ENCODE measurements at places on chromosomes 16 and 17. TPM values are rescaled to one million over a fixed set of nuclear protein-coding genes. Genes with fewer than 3 reads are reported as not detected.

- DNase-seq = peak; percentile 83
Measured at GRCh38 chr16:84198401-84198800, 7.4 kb downstream of the ADAD2 start.

GRCh38 chr16:14497245-14498082 lies 132.6 kb downstream of the PARN start:
- DNase-seq = no peak

- no peak for DNase-seq
Measured at GRCh38 chr16:86970279-86970678, 346.9 kb downstream of the C16orf95 start.

DNA sequence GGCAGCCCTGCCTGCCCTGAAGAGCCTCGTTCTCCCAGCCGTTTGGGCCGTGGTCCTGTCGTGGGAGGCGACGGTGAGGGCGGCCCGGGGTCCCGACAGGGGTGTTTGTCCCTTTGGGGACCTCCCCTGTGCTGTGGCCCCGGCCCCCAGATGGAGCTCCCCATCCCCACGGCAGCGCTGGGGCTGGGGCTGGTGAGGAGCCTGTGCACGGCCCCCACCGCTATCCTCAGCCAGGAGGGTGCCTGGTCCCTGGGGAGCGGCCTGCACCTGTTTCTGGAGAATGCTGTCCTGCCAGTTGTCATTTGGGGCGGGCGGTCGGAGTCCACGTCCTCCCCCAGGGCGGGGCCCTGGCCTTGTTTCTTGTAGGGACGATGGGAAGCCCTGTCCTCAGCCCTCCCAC lies 6.6 kb downstream of the CAPN15 start:
- DNase-seq = no peak

DNA sequence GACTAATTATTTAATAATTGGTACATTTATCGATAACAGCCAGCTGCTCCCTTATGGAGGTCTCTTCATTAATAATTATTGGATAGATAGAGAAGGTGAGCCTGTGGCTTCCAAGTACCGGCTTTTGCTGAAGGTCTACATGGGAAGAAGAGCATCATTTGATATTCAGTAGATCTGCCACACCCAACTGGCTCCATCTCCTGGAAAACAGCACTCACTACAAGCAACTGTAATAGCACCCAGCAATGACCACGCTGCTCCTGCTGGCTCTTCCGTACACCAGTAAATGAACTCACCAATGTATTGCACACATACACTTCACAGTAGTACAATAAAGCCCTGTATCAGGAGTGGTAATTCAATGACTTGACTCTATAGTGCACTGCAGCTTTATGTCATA lies 19.5 kb downstream of the MARVELD3 start:
- no peak for DNase-seq

The WFDC1 gene
- 143 TPM for total RNA-seq

DNA sequence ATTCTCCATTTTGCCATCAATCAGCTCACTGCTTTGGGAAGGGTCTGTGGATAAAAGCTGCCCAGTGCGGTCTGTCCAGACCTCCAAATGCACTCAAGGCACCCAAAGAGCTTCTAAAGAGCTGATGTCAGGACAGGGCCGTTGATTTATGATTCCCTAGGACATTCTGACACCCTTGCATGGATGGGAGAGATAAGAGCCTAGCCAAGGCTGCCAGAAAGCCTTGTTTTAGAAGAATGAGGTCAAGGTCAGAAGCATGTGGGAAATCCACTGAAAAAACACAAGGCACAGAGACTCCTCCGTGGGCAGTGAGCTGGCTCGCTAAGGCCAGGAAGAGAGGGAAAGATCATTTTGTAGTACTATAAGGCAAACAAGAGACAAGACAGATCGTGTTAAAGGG lies 214.0 kb downstream of the CDH11 start:
- no peak for DNase-seq

DNA sequence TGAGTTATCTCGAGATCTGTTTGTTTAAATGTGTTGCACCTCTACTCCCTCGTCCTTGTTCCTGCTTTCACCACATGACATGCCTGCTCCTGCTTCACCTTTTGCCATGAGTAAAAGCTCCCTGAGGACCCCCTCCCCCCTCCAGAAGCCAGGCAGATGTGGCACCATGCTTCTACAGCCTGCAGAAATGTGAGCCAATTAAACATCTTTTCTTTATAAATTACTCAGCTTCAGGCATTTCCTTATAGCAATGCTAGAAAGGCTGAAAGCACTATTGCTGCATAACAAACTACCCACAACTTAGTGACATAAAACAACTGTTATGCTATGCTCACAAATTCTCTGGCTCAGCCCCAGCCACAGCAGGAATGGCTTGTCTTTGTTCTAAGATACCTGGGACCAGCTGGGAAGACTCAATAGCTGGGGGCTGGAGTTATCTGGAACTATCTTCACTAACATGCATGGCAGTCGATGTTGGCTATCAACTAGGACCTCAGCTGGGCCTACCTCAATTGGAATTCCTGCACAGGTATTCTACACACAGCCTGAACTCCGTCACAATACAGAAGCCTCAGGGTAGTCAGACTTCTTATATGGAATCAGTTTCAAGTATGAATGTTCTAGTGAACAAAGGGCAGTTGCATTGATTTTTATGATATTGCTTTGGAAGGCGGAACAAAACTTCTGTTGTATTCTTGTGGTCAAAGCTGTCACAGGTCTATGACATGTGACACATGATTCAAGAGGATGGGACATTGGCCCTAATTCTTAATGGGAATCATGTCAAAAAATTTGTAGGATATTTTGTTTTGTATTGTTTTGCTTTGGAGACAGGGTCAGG lies 186.0 kb upstream of the PIRT start:
- no peak for DNase-seq

The CA7 gene
- total RNA-seq = not detected

The SLC4A1 gene
- total RNA-seq = not detected

- no peak for DNase-seq
Measured at GRCh38 chr16:20241321-20241720, 86.0 kb downstream of the GP2 start.

- DNase-seq = no peak
Measured at GRCh38 chr16:83992624-83993023, 24.6 kb downstream of the NECAB2 start.

GRCh38 chr17:14346801-14347200 lies 45.9 kb downstream of the HS3ST3B1 start:
- DNase-seq = no peak

The WWOX gene
- 86.5 TPM for total RNA-seq

The GPR139 gene
- not detected for total RNA-seq

The SPN gene
- total RNA-seq = not detected

- DNase-seq = peak; percentile 19
Measured at GRCh38 chr16:88013091-88013609, 61.9 kb downstream of the BANP start.

DNA sequence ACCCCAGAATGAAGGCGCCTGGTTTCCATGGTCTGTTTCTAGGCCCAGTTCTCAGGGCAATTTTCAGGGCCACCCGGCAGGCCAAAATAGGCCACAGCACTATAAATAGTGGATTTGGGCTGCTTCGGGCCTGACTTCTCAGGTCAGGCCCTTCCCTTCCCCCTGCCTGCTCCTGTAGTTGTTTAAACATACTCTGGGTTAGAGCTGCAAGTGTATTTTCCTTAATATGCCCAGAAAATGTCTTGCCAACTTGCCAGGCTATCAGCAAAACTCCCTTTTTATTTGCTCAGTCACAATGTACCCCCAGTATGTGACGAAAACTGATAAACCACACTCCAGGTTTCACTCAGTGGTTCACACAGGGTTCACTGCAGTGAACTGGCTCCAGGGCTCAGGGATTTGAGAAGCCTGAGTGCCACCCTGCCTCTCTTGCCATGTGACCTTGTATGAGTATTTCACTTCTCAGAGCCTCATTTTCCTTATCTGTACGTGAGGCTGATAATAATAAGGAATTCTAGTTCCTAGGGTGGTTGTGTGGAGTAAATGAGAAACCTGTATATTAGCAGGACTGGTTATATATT lies 76.5 kb downstream of the GPRC5B start:
- peak; percentile 33 for DNase-seq

Measured in SJSA1 (cell line).